ENCODE measurements at places on chromosomes 3 and 15. TPM values are rescaled to one million over a fixed set of nuclear protein-coding genes. Genes with fewer than 3 reads are reported as not detected.

- no peak for DNase-seq
Observed at GRCh38 chr15:58139276-58139988, 1.3 kb downstream of the AQP9 start.

DNA sequence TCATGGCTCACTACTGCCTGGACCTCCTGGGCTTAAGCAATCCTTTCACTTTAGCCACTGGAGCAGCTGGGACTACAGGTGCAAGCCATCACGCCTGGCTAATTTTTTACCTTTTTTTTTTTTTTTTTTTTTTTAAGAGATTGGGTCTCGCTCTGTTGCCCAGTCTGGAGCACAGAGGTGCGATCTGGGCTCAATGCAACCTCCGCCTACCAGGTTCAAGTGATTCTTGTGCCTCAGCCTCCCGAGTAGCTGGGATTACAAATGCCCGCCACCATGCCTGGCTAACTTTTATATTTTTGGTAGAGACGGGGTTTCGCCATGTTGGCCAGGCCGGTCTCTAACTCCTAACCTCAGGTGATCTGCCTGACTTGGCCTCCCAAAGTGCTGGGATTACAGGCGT is 50.7 kb upstream of the MELTF start:
- no peak for DNase-seq

DNA sequence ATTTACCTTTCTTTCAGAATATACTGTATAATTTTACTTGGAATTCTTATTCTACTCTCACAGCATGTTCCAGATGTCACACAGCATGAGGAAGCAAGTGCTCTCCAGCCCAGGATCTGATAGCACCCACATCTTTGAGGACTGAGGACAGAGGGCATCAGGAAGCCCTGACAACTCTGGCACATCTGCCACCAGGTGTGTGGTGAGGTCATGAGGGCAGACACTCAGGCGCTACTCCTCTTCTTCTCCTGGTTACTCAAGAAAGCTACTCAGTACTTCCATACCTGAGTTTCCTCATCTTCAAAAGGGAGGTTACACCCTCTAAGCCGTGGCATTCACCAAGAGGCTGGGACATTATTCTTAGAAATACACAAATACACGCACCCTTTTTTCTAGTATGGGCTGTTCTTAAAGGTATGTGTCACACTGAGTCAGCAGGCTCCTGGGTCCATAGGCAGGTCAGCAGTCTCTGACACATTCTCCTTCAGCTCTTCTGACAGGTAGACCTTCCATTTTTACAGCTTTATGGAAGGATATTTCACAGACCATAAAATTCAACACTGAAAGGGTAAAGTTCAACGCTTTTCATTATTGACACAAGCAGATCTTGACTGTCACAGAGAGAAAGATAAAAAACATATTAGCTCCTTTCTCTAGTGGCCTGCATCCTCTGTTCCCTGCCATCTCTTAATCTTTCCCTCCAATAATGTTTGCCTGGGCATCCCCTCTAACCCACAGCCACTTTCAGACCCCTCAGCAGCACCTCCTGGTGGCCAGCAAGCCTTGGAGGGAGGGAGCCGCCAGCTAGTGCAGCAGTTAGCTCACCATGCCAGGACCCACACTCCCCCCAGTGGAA is 103.2 kb upstream of the TJP1 start:
- peak; percentile 81 for DNase-seq

- DNase-seq, result no peak
Observed at GRCh38 chr3:33940149-33940548, 141.7 kb downstream of the PDCD6IP start.

DNA sequence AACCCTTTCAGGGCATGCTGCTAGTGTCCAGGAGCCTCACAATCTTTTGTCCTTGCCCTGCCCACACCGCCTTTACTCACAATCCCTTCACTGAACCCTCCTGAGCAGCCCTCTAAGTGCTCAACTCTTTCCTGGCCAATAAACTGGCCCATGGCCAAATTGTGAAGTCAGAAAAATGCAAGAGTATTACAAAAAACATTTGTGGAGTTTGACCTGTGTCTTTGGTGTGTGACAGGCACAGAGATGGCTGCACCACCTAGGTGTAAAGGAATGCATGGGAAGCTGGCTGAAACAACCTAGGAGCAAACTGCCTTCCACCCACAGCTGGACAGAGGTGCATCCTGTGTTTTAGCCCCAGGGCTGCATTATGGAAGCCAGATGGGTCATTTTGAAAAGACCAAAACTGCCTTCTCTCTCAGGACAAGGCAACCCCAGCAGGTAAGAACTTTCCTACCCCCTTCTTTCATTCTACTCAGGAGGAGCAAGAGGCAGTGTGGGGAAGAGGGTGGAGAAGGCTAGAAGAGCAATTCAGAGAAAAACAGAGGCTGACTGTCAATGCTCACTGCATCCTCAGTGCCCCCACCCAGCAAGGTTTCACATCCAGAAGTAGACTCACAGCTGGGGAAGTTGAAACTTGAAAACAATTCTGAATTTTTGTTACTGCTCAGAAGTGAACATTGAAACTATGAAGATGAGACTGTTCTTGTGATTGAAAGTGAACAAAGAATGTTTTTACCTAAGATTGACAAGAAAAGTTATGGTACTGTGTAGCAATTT is 78.6 kb downstream of the TRIM42 start:
- no peak for DNase-seq

DNA sequence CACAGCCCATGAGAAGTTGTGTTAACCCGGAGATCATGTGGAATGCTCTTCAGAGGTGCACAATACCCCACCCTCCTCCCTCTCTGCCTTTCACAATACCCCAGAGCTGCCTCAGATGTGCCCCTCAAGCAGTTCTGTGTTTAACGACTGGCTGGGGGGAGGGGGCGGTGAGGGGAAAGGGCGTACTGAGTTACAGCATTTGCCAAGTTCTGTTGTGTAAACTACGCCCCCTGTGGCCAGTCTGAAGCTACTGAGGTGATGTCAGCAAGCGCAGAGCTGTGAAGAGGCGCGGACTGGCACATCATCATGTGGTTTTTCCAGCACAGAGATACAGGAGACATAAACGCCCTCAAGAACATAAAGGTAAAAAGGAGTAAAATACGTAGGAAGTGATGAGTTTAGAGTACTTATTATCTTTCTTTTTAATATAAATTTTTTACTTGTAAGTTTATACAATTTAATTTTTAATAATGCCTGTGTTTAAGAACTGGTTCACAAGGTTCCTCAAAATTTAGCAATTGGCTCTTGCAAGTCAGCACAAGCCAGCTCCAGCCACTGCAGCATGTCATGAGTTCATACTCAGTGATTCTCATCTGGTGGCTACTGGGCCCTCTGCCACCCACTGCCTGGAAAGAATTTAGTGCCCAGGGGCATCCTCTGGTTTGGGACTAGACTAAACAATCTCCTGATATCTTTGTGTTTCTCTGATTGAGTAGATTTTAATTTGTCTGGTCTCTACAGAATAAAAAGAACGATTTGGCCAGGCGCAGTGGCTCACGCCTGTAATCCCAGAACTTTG is 1.7 kb downstream of the EPB42 start:
- DNase-seq, result peak; percentile 87

DNA sequence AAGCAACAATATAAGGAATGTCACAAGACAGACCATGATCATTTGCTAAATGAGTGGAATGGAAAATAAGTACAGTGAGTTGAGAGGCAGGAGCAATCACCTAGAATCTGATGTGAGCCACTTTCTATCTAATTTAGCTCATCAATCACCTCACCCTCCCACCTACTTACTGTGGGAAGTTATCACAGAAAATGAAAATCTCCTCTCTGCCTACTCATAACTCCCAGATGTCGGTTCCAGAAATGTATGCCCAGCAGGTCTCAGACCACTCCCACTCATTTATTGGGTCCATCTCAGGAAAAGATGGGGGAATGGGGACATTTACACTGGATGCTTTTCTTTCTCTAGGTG is 270.9 kb downstream of the FHIT start:
- no peak for DNase-seq

DNA sequence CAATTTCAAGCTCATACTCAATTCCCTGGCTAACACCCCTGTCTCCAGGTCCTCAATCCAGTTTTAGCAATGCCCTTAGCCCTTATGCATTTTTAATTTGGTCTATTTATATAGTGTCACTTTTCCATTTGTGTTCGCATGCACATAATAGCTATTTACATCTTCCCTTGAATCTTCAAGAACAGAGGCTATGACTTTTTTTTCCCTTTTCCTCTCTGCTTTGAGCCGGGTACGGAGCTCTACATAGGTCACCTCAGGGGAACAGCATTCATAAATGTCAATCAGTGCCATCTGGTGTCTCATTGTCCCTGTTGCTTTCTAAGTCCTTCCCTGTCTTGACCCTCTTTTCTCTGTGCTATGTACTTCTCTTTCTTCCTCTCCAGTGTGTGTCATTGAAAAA is 26.5 kb upstream of the ACTC1 start:
- DNase-seq, result no peak

GRCh38 chr3:27387625-27388024 is 18.4 kb upstream of the NEK10 start:
- no peak for DNase-seq

GRCh38 chr15:60379525-60380274 is 18.1 kb downstream of the ANXA2 start:
- peak; percentile 99 for DNase-seq

DNA sequence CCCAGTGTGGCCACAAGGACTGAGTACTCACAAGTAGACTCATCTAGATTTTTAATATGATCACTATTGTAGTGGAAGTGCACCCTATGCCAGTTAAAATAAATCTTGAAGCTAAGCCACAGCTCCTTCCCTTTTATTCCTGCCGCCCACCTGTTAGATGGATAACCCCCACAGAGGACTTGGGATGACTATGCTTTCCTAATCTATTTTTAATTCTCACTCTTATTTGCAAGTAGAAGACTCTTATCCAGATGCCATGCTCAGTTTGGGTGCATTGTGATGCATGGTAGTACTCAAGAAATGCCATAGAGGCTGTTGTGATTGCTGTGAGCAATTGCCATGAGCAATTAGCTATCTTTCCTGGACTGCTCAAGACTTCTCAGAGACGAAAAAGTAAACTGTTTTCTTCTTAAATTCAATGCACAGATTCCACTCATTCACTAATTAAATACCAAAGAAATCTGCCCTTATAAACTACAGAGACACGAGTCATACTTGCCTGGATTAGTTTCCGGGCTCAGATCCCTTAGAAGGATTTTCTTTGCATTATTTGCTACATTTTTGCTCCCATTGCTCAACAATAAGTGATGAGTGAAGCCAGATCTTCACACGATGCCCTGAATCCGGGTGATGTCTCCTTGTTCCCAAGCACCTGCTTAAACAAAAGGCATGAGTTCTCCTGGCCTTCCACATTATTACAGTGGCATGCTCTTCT is 472.1 kb downstream of the SOX2 start:
- no peak for DNase-seq

DNA sequence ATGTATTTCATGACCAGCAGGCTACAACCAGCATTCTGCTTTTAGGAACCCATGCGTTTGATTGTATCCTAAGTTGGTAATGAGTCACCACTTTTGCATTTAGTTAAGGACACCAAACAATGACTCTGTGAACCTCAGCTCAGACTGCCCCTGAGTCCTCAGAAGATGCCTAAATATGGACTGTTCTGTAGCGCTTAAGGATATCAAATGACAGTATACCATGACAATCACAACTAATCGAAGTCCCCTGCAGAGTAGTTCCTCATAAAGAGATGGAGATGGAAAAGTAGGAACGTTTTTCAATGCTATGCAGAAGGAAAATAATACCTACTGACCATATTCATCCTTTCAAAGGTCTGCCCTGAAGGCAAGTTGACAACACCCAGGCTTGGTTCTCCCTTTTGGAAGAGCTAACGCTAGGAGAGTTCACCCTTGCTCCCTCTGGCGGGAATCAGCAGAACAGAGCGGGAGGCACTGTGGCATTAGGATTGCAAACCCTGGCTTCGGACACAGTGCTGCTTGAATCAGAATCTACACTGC is 508.6 kb downstream of the FHIT start:
- DNase-seq, result peak; percentile 63

GRCh38 chr3:171797873-171798272 is 12.4 kb downstream of the PLD1 start:
- no peak for DNase-seq

The SLC38A3 gene
- total RNA-seq, result not detected

The CORO2B gene
- 0.33 TPM for total RNA-seq

The ZDHHC23 gene
- 5.1 TPM for total RNA-seq
